Nucleus accumbens (tissue), 56 donors: ENCODE measurements at places on chromosomes 7 and 10.

DNA sequence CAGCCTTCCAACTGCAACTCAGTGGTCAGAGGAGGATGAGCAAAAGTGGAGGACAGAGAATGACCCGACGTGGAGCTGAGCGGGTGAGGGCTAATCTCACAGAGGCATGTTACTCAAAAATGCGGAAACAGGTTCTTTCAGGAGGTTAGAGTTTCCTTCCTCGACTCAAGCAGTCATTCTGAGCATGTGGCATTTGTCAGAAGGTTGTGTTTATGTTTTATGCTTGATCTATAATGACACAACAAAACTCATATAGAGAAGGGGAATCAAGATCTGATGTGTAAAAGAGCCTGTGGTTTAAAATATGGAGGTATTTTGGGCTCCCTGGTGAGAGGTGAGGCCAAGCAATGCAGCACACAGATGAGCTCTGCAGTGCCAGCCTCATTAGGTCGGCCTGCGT, 311.4 kb downstream of the ADARB2 start:
- no peak for DNase-seq

DNA sequence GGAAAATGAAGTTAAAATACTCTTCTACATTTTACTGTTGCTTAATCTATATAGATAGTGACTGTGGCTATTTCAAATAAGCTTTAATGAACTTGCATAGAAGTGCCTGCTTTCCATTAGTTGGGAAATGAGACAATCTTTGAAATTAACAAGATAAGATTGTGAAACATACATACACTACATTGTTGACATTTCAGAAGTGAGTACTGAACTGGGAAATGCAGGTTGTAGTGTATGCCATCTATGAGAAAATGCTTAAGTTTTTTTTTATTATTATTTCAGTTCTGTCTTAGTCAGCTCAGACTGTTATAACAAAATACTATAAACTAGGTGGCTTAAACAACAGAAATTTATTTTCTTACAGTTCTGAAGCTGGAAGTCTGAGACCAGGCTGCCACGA, 49.6 kb upstream of the CSTF2T start:
- no peak for DNase-seq

GRCh38 chr7:123285076-123285700, 85.4 kb upstream of the SLC13A1 start:
- no peak for DNase-seq

DNA sequence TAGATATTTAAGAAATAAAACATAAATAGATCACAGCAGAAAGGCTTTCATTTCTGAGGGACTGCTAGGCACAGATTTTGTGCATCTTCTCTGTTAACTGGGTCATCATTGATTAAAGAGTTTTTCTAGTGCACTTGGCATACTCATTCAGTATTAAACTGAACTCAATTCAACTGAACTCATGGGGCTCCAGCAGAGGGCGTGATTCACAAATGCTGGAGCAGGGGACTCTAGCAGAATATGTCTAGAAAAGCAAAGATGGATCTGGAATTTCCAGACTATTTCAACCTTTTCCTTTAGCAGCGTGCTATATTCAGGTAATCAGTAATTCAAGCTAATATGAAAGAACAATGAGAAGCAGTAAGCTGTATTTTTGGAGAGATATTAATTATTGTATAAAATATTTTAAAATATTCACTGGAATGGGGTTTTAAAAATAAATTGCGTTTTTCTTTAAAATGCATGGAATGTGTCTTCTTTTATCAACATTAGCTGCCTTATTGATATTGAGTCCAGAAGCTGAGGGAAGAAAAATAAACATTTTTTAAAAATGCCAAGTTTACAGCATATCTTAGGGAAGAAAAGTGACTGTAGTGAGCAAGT, 296.8 kb upstream of the CACNA2D1 start:
- DNase-seq = no peak

GRCh38 chr10:98539578-98539977, 92.8 kb upstream of the HPS1 start:
- DNase-seq = no peak
